Activated naive CD4-positive, alpha-beta T cell treated with anti-CD3 and anti-CD28 coated beads, Interleukin-2, amount 50 U/mL, for 72 hours (primary cell): ENCODE measurements at places on chromosomes 3 and 15. TPM values are rescaled to one million over a fixed set of nuclear protein-coding genes. Genes with fewer than 3 reads are reported as not detected.

The LMAN1L gene
- 0.27 TPM for total RNA-seq

The SCG3 gene
- total RNA-seq, result 0.11 TPM

The PPCDC gene
- 16.3 TPM for total RNA-seq

The WDR49 gene
- total RNA-seq, result 0.18 TPM

The CCK gene
- total RNA-seq, result not detected

The SNX22 gene
- total RNA-seq, result 0.16 TPM

The FGF7 gene
- not detected for total RNA-seq

The SCN5A gene
- total RNA-seq, result 0.18 TPM

The WDR72 gene
- not detected for total RNA-seq

The SHC4 gene
- 1.4 TPM for total RNA-seq

The SUCNR1 gene
- total RNA-seq, result not detected

The CORO2B gene
- not detected for total RNA-seq

The DZIP1L gene
- not detected for total RNA-seq

The AGBL1 gene
- not detected for total RNA-seq

The SEMA6D gene
- total RNA-seq, result not detected

The NAA50 gene
- total RNA-seq, result 109 TPM

The CPA3 gene
- total RNA-seq, result not detected

The HIGD2B gene
- 0.68 TPM for total RNA-seq

The COL6A5 gene
- total RNA-seq, result not detected

The CFAP100 gene
- total RNA-seq, result not detected

The THSD4 gene
- total RNA-seq, result not detected

The SEMA3B gene
- total RNA-seq, result 0.77 TPM

The TUSC7 gene
- total RNA-seq, result not detected

The EIF4E3 gene
- total RNA-seq, result 29.7 TPM

The ZNF501 gene
- 1.4 TPM for total RNA-seq

The LOXL1 gene
- total RNA-seq, result 0.27 TPM

The HAPLN3 gene
- total RNA-seq, result 25.6 TPM

The COLQ gene
- total RNA-seq, result 2.9 TPM

The FES gene
- total RNA-seq, result 91.4 TPM

The CXCR6 gene
- total RNA-seq, result 1.8 TPM

The SAXO2 gene
- total RNA-seq, result not detected

The OR5K2 gene
- total RNA-seq, result not detected

The PLCH1 gene
- total RNA-seq, result 0.23 TPM

The PRSS50 gene
- total RNA-seq, result not detected
